ENCODE measurements at places on chromosomes 1 and 21.
A peak's percentile ranks its signal among the peaks of the same experiment; 100 is the strongest.

DNA sequence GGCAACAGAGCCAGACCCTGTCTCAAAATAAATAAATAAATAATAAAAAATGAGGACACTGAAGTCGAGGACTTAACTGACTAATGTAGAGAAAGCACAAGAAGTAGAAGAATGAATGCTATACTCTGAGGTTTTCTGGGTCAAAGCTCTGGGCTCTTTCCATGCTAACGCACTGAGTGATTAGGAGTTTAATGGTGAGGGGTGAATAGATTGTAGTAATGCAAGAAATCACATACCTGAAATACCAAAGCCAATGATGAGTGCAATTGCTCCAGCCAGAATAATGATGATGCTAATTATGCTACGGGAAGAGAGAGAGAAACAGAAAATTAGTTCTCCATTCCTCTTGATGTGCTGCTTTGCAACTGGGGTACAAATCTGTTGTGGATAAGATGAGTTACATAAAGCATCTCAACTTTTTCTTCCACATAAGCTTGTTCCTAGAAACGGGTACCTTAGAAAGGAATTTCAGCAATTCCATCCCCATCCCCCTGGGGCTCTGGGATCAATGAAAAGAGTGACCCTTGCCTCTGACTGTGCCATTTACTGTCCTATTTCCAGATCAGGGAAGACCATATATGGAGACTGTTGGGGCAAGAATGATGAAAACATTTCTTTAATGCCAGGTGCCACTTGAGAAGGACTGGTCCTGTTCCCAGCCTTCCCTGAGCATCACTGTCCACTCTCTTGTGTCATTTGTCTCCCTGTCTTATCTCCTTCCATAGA lies 40.7 kb downstream of the VTCN1 start:
- no peak for DNase-seq

DNA sequence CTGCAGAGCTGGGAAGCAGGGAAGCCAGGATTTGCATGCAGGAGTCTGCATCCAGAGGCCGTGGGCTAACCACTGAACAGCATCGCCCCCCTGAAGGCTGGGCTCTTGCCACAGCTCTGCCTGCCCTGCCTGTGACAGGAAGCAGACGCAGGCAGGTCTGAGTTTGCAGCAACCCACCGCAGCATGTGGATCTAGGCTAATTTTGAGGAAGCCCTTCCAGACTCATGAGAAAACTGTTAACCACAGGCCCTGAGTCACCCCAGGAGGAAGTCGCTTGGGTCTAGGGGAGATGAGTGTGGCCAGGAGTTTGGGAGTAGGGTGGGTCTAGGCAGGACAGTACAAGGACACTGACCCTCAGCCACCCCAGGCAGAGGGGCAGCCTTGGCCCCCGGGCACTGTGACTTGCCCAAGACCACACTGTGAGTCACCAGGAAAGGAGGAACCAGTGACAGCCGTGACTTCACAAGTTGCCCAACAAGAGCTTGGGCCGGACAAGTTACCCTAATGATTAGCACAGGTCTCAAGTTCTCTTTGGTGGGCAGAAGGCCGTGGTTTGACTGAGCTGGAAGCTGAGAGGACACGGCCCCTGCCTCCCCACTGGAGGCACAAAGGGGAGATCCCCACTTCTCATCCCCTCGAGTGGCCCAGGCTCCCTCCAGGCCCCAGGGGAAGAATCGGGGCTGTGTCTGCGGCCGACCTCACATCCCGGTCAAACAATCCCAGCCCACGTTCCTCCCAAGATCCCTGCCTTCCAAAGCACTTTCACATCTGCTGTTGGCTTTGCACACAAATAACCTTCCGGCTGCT lies 826 bp downstream of the LAPTM5 start:
- DNase-seq, result peak; percentile 91

DNA sequence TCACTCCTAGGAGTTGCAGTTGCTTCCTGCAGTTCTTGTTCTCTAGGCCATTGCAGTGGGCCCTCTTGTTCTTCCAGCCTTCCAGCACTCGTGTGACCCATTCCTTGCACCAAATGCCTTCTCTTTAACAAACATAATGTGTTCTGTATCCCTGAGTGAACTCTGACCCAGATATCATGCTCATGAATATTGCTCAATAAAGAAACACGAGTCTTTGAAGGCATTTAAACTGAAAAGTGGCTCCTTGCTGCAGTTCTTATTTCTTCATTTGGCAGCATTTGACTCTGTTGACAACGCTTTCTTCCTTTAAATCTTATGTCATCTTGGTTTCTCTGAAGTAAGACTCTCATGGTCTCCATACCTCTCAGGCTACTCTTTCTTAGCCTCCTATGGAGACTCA lies 100.7 kb upstream of the PDE4B start:
- no peak for DNase-seq

GRCh38 chr21:31781737-31782136 lies 49.8 kb upstream of the SCAF4 start:
- DNase-seq, result no peak

- no peak for DNase-seq
Measured at GRCh38 chr1:74937176-74937575, 197.0 kb upstream of the LHX8 start.

DNA sequence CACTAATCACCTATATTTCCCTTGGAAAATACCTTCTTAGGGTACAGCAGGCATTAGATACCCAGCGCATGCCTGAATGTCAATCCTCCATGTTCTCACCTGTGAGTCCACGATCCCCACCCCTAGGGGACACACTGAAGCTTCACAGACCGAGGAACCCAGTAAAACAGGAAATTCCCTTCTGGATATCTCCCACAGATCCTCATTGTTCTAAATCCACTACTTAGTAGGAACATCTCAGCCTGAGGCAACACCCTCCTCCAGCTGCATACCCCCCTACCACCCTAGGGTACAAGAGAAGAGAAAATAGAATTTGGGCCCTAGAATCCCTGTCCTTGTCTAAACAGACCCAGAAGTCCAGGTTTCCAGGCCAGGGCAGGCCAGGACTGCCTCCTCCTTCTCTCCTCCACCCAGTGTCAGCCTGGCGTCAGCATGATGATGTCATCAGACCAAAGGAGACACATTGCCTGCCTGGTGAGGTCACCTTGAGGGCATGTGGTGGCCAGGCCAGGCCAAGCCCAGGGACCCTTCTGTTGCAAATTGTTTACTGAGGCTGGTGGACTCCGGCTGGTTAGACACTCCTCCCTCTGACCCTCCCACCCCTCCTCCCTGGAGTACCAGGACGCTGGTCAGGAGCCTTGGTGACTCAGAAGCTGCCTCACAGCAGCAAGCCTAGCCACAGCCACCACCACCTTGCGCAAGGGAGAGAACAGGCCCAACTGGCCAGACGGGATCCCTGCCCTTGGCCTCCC lies 6.2 kb downstream of the NECTIN4 start:
- peak; percentile 98 for DNase-seq

DNA sequence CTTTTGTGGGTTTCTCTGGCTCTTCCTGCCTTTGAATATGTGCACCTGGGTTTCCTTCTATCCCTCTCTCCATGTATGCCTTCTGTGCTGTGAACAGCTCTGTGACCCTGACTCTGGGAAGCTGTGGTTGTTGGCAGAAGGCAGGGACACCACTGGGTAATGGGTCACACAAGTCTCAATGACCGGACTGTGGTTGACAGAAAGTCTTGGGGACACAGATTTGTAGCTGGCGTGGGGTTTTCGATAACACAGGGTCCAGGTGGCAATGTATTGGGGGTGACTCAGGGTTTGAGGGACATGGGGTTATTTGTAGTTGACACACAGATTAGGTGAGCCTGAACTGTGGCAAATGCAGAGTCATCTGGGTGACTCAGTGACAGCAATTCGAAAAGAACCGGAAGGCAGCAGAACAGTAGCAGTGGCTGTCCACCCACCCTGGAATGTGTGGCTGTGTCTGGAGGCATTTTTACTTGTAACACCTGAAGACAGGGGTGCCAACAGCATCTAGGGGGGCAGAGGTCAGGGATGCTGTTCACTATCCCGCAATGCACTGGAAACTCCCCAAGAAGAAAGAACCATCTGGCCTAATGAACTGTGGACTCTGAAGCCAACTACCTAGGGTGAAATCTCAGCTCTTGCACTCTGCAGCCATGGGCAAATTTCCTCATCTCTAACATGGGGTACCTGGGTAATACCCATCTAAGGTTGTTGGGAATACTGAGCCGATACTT lies 13.0 kb upstream of the SLC6A9 start:
- peak; percentile 60 for DNase-seq

DNA sequence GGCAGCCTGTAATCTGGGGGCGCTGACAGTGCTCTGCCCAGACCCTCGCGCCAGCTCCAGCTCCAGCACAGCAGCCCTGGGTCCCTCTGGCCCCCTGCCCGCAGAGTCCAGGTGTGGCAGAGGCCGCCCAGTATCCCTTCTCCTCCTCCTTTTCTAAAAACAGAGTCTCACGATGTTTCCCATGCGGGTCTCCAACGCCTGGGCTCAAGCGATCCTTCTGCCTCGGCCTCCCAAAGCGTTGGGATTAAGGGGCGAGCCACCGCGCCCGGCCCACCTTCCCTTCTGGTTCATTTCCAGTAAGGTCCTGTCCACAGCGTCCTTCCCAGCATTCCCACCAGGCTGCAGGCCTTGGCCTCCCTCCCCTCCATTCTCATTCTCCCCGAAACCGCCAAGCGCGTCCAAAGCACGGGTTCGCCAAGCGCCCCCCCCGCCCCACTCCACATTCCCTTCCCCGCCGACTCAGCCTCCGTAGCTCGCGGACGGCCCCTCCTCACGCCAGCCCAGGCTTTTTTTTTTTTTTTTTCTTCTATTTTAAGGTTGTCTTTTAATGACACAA lies 2.0 kb upstream of the PCBP3 start:
- no peak for DNase-seq

DNA sequence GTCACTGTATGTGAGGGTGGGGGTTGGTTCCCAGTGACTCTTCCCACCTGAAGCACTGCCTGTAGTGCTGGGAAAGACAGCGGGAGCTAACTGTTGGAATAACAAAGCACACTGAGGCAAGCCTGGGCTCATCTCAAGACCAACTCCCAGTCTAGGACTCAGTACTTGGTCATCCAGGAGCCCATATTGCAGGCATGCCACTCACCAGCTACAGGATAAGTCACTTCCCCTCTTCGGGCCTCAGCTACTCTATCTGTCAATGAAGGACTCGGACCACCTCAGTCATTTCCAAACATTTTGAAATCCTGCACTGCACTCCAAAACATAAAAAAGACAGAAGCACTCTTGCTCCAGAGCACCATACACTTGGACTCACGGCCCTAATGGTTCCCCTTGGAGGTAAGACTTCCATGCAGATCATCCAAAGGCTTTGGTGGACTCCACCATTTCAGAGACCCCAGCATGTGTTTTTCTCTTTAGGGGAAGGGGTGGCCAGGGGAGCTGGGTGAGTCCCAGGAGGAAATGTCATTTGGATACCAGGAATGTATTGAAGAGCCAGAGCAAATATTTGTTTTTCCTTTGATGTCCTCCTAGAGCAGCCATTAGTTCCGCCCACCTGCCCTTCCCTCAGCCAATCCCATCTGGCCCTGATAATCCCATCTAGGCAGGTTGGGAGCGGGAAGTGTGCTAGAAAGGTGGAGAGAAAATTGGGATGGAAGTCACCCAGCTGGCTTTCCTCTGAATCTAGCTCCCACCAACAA lies 3.1 kb downstream of the NUAK2 start:
- peak; percentile 93 for DNase-seq

DNA sequence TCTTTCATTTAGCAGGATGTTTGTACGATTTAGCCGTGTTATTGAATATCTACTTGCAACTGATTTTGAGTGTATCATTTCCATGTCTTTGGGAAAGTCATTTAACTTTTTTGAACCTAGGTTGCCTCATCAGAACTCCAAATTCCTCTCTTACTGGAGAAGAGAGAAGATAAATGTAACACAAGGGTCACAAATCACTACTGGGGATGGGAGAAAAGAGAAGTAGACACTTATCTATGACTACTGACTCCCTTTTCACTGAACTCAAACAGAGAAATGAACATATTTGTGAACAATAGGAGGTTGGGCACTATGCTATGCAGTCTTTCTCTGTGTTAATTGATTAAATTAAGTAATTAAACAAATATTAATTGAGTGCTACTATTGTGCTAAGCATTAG lies 42.2 kb downstream of the TENT5C start:
- DNase-seq, result no peak

DNA sequence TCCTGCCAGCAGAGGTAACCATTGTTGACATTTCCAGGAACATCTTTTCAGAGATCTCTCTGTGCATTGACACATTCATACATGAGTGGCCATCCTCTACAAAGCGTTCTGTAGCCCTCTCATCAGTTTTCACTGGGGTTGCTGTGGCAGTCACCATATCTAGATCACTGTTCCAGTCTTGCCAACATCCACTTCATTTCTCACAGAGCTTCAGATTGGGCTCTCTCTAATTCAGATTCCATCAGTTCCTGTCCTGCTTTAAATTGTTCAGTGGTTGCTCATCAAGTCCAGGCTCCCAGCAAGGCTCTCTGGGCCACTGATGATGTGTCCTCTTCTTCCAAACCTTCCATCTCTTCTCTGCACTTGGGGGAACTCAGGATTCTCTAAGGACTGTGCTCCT lies 173.7 kb downstream of the KCNJ6 start:
- peak; percentile 25 for DNase-seq

- no peak for DNase-seq
Measured at GRCh38 chr1:11178021-11179015, 10.8 kb upstream of the ANGPTL7 start.

- no peak for DNase-seq
Measured at GRCh38 chr21:17402937-17403336, 109.9 kb upstream of the CXADR start.

DNA sequence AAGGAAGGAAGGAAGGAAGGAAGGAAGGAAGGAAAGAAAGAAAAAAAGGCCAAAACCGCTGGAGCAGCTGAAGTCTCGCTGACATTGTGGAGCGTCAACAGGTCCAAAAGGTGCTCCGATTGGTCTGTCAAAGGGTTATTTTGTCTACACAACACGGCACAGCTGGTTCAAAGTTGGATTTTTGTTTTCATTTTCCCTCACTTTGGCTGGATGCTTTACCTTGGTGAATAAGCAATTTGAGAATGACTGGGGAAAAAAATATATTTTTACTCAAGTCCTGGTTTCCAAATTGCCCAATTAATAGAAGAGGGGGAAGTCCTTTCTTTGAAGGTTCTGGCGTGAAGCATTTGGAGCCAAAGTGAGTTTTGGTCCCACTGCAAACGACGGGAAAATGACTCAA lies 19.3 kb upstream of the PAX7 start:
- DNase-seq, result no peak

- peak; percentile 67 for DNase-seq
Measured at GRCh38 chr1:2255420-2256369, 27.6 kb downstream of the SKI start.

DNA sequence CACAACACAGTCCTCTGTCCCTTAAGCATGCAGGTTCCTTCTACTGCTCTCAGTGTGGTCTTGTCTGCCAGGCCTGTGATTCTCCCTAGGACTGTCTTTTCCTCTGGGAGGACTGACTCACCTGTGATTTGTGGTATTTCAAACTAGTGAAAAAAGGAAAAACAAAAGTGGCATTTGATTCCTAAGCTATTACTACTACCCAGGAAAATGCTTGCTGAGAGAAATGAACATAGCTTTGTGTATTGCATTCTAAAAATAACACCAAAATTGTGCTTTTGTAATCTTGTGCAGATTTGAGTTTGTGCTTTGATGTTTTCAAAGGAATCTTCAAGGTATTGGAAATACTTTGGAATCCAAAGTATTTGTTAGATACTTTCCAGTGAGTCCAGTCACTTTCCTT lies 57.0 kb downstream of the GPR161 start:
- DNase-seq, result peak; percentile 74

- peak; percentile 51 for DNase-seq
Measured at GRCh38 chr21:42593007-42593814, 60.2 kb upstream of the PDE9A start.

All from mammary epithelial cell (primary cell).